Stimulated activated CD8-positive, alpha-beta memory T cell treated with anti-CD3 and anti-CD28 coated beads, Interleukin-4, amount 100 ng/mL, for 4 hours (primary cell): ENCODE measurements at places on chromosomes 7 and 10.

- DNase-seq: no peak
These were observed 29.6 kb downstream of the INPP5F start for GRCh38 chr10:119755446-119755845.

GRCh38 chr10:131251146-131251541, 60.4 kb downstream of the TCERG1L start:
- DNase-seq: no peak

- no peak for DNase-seq
These were observed 158.3 kb downstream of the TCF7L2 start for GRCh38 chr10:113108194-113108835.

DNA sequence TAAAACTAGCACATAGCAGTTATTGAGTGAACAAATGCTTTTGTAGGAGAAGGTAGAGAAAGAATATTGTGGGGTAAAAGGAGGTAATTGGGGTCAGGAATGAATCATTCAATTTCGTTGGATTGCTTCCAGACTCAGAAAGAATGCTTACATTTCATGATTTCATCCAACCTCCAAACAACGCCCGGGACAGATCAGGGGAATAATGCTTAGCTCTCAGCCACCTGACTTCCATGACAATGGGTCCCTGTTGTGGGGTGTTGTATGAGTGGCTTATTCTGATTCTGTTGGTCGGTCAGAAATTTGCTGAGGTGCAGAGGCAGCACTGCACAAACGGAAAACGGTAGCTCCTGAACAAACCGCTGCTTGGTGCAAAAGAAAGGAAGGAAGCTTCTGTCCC, 24.0 kb upstream of the INPP5F start:
- DNase-seq: no peak

DNA sequence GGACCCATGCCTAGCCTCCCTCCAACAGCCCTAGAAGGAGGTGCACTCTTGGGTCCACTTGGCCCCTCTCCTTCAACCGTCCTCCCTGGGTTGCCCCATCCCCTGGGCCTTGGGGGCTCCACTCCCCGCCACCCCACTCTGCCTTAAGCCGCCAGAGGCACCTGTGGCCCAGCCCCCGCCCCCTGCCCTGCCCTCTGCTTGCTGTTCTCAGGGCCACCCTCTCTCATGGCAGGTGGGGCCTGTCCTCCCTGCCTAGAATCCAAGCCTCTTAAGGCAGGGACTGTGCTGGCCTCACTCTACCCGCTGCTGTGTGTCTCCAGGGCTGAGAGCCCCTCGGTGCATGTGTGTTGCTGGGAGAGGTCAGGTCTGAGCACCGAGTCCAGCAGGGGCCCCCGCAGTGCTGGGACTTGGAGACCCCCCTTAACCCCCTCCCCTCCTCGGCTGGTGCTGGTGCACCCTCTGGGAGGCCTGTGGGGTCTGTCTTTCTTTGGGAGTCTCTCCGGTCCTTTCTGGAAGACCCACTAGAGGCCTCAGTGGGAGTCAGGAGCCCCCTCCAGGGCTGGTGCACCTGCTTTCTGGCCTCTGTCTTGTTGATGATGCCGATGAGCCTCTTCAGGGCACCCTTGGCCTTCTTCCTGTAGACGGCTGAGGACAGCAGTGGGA, 43.8 kb downstream of the CFAP46 start:
- DNase-seq: no peak

- DNase-seq: no peak
These were observed 15.9 kb upstream of the SCRN1 start for GRCh38 chr7:30005464-30005863.

DNA sequence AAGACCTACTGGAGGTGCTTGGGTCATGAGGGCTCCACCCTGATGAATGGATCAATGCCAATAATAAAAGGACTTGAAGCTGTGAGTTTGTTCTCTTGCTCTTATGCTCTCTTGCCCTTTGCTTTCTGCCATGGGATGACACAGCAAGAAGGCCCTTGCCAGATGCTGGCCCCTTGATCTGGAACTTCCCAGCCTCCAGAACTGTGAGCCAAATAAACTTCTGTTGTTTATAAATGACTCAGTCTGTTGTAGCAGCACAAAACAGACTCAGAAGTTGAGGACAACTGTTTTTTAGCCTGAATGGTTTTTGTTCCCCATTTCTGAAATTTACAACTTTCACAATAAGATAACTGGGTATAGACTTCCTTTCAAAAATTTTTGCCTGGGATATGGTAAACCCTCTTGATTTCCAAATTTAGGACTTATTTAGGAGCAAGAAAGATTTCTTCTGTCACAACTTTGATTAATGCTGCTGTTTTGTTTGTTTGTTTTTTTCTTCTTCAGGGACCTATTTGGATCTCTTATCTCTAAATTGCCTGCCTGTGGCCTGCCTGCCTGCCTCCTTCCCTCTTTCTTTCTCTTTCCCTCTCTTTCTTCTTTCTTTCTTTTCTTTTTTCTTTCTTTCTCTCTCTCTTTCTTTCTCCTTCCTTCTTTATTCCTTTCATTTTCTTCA, 12.1 kb downstream of the ENTPD1 start:
- no peak for DNase-seq

DNA sequence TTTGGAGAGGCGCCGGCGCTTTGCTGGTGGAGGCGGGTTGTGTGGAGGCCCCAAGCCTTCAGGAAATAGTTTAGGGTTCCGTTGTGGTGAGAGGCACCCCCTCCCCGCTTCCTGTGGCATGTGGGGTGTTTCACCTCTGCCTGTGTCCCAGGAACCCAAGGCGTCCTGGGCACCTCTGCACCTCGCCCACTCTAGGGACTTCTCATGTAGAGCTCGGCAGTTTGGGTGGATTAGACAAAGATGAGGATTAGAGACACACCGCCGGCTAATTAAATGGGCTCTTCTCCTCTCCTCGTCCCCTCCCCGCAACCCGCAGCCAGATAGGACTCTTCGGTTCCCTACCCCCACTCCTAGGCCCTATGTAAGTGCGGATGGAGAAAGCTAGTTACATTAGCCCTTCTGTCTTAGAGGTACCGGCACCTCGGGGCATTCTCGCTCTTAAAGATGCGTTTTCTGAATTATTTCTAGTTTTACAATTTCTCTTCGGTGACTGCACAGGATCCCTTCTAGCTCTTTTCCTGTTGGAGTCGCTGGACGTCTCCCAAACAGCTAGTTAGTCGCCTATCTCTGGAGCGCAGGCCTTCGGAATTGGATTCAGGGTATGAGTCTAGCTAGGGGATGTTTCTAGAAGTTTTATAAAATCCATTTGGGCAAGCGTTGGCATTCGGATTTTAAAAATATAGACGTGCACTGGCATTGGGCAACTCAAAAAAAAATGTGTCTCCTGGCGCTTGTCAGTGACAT, 7.8 kb downstream of the PTF1A start:
- no peak for DNase-seq
